ENCODE measurements at places on chromosomes 4 and X. TPM values are rescaled to one million over a fixed set of nuclear protein-coding genes. Genes with fewer than 3 reads are reported as not detected.

The CDKL2 gene
- 16.0 TPM for total RNA-seq

The TMSB15B gene
- 1.7 TPM for total RNA-seq

The WAS gene
- total RNA-seq: 8.1 TPM

The RPS6KA3 gene
- total RNA-seq: 50.3 TPM

The UGT8 gene
- total RNA-seq: 2.5 TPM

The KLF8 gene
- 33.1 TPM for total RNA-seq

The ANOS1 gene
- total RNA-seq: 24.3 TPM

The GPAT3 gene
- 11.6 TPM for total RNA-seq

The UGT2B15 gene
- total RNA-seq: 0.15 TPM

The HTN1 gene
- not detected for total RNA-seq

The GRXCR1 gene
- not detected for total RNA-seq

The SLC26A1 gene
- 0.20 TPM for total RNA-seq

The DUX4 gene
- not detected for total RNA-seq

The PTTG2 gene
- 0.52 TPM for total RNA-seq

The RHOXF2 gene
- total RNA-seq: not detected

The MAGEB18 gene
- not detected for total RNA-seq

The ASB5 gene
- total RNA-seq: 0.40 TPM

The CLDN34 gene
- 0.34 TPM for total RNA-seq

The CNGA1 gene
- 0.06 TPM for total RNA-seq

The DCLK2 gene
- total RNA-seq: 11.8 TPM

The REST gene
- total RNA-seq: 36.4 TPM

The FREM3 gene
- 0.12 TPM for total RNA-seq

The HSFX4 gene
- not detected for total RNA-seq

The TREX2 gene
- 1.2 TPM for total RNA-seq

The DAPP1 gene
- total RNA-seq: 24.6 TPM

The PPP2R2C gene
- 0.57 TPM for total RNA-seq

The CFAP99 gene
- 2.6 TPM for total RNA-seq

The DGKQ gene
- 19.1 TPM for total RNA-seq

The ATG4A gene
- total RNA-seq: 14.9 TPM

The TSPAN6 gene
- 56.2 TPM for total RNA-seq

The HTR2C gene
- total RNA-seq: not detected
